ENCODE measurements at places on chromosomes 3 and 15.

- no peak for DNase-seq
Measured at GRCh38 chr3:9231471-9231870, 18.0 kb downstream of the SRGAP3 start.

- DNase-seq, result no peak
Measured at GRCh38 chr3:123789160-123789559, 95.0 kb downstream of the MYLK start.

GRCh38 chr15:93070551-93071296 is 18.3 kb downstream of the RGMA start:
- no peak for DNase-seq

DNA sequence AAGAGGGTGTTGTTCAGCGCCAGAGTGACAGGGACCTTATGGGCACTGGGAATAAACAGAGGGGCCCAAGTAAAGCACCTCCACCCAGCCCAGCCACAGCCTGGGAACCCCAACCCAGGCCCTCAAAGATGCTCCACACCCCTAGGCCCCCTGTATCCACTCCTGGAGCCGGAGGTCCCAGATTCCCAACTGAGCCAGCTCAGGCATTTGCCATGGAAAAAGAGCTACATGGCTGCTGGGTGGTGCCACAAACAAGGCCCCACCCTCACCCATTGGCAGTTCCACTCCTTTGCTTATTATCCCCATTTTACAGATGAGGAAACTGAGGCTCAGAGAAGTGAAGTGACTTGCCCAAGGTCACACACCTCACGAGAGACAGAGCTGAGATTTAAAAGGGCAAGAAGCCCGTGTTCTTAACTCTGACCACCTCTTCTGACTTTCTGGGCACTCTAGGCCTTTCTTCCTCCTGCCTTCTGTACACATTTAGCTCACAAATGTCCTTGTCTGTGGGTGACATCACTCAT is 16.9 kb downstream of the ANPEP start:
- no peak for DNase-seq

- no peak for DNase-seq
Measured at GRCh38 chr3:52086976-52087663, 30.7 kb upstream of the DUSP7 start.

- no peak for DNase-seq
Measured at GRCh38 chr15:95457520-95457919, 873.0 kb upstream of the NR2F2 start.

GRCh38 chr3:17133632-17134545 is 249.1 kb downstream of the PLCL2 start:
- no peak for DNase-seq

DNA sequence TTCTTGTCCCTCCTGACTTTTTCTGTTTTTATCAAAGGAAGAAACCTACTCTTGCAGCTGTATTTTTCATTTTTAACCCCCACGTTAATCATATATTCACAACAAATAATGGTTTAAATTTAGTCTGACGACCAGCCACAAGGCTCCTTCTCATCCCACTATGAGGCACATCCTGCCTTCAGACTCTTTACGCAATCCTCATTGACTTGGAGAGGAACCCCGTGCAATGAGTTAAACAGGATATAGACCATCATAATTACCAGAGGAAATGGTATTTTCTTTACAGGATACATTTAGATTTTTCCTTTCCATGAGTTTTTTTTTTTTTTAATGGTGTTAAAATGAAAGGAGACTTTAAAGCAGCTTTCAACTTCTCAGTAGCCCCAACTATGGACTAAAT is 68.5 kb downstream of the WWTR1 start:
- no peak for DNase-seq

GRCh38 chr3:189978753-189979152 is 141.9 kb downstream of the P3H2 start:
- no peak for DNase-seq

DNA sequence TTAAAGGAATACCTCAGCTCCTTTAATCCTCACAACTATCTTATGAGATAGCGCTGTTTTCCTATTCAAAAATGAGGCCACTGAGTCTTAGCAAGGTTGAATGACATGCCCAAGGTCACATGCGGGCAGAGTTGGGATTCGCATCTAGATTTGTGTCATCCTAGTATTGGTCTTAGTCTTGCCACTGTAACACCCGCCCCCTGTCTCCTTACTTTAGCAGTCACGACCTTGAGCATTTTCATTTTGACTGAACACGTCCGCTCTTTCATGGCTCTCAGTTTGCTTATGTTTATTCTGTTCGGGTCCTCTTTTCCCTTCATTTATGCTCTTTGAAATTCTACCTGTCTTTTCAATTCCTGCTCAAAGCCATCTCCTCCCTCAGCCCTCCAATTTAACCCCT is 112.5 kb upstream of the CADPS start:
- DNase-seq, result no peak

DNA sequence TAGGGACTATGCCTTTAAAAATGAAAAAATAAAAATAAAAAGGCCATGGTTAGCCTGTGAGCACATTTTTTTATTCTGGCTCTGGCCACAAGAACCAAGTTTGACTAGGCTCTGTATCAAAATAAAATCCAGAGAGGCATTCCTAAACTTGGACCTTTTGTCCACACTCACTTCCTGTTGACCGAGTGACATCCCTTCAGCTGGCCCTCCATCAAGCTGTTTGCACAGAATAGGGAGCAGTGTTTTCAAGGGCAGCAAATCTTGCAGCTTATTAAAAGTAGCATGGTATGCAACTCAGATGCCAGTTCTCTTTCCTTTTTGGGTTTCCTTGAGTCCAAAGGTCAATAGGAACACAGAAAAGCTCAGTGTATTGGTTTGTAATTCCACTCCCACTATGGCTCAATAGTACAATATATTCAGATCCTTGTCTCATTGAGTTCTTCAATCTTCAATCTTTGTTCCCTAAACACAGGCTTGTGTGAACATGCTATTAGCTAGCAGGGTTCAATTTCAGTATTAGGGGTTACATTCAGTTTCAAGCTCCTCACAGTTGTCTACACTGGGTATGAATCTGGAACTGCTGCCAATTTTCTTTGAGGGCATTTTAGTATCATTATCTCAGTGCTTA is 244.5 kb downstream of the RBMS3 start:
- no peak for DNase-seq

- DNase-seq, result no peak
Measured at GRCh38 chr15:64774037-64774628, 1.3 kb downstream of the RBPMS2 start.

- DNase-seq, result peak; percentile 36
Measured at GRCh38 chr3:198071602-198072287, 111.7 kb downstream of the LMLN start.

- no peak for DNase-seq
Measured at GRCh38 chr15:71526060-71526820, 284.1 kb upstream of the NR2E3 start.

DNA sequence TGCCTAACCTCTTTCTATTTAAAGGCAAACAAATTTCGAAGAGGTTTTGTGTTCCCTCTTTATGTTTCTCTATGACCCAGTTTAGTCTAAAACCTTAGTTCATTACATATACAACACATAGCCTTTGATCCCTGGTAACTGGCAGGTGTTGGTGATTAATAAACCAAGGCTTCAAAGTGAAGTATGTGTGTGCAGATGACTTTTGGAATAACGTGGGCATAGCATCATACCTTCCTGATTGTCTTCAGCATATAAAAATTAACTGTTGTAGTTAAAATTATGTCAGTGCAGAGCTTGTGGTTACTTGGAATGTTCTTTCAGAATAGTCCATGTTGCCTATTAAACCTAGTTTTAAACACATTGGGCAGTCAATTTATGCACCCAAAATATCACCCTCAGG is 608.3 kb downstream of the ROBO2 start:
- DNase-seq, result no peak

- no peak for DNase-seq
Measured at GRCh38 chr3:12962292-12962691, 110.9 kb downstream of the IQSEC1 start.

DNA sequence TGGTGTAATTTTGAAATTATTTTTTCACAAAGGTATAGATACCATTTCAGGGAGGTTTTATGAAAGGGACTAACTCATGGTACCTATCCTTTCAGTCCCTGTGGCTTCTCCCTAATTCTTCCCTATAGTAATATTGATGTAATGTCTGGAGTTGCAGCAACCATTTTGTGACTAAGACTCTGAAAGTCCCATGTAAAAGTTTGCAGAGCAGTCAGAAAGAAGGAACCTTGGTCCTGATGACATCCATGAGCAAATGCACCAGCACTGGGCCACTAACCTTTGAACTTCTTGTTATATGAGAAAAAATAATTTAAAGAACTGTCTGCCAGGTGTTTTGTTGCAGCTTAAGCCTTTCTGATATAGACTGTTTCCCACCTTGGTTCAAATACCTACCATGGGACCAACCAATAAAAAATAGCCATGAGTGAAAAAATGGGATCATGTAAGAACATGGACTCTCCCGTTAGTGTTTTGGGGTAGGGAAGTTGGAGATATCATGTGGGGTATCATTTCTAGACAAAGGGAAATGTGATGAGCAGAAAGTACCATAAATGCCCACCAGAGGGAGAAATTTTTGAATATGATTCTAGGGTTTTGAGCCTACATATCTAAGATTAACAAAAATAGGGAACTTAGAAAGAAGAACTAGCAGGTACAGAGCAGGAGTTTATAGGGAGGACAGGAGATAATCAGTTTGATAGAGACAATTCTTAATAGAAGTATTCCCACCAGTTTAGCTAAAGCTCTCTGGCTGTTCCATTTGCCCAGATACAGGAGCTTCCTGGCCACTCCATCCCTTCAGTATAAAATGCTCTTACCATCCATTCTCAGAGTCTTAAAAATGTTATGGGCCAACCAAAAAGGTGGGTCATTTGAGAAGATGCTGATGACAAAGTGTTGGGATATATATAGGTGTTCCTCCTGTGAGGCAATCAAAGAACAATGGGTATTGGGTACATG is 3.4 kb upstream of the CPOX start:
- no peak for DNase-seq

- no peak for DNase-seq
Measured at GRCh38 chr15:45064386-45064785, 41.4 kb downstream of the SORD start.

GRCh38 chr15:74790080-74790916 is 8.4 kb downstream of the CSK start:
- DNase-seq, result no peak

DNA sequence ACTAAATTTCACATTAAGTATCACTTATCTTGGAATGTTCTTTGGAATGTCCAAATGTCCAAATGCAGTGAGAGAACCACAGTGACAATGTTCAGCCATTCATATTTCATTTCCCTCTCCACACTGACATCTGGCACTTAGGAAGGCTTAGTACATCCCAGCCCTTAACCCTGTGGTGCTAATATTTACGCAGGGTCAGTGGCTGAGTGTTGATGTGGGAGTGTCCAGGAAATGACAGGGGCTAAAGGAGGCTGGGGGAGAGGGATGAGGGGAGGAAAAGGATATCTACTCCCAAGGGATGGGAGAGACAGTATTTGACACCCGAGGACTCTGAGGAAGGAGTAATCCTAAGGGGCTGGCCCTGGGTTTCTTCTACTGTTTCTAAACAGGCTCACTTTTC is 14.1 kb upstream of the CCR4 start:
- no peak for DNase-seq

GRCh38 chr15:76298986-76299385 is 12.3 kb downstream of the ETFA start:
- no peak for DNase-seq

- no peak for DNase-seq
Measured at GRCh38 chr15:59997070-59997701, 6.9 kb upstream of the FOXB1 start.

GRCh38 chr15:63203451-63204090 is 14.2 kb downstream of the RAB8B start:
- no peak for DNase-seq

- no peak for DNase-seq
Measured at GRCh38 chr3:65996589-65996988, 42.1 kb downstream of the MAGI1 start.

DNA sequence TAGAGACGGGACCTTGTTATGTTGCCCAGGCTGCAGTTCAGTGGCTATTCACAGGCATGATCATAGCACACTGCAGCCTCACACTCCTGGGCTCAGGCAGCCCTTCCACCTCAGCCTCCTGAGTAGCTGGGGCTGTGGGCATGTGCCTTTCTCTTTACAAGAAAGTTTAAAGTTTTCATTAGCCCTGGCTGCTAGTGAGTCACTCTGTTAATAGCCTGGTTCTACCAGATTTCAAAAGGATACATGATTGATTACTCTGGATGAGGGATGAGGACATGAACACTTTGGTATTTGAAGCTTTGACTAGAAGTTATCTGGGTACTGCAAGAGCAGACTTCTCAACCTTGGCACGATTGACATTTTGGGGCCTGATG is 95.1 kb downstream of the DHX36 start:
- DNase-seq, result no peak

- DNase-seq, result no peak
Measured at GRCh38 chr15:75785771-75786574, 57.3 kb upstream of the UBE2Q2 start.

DNA sequence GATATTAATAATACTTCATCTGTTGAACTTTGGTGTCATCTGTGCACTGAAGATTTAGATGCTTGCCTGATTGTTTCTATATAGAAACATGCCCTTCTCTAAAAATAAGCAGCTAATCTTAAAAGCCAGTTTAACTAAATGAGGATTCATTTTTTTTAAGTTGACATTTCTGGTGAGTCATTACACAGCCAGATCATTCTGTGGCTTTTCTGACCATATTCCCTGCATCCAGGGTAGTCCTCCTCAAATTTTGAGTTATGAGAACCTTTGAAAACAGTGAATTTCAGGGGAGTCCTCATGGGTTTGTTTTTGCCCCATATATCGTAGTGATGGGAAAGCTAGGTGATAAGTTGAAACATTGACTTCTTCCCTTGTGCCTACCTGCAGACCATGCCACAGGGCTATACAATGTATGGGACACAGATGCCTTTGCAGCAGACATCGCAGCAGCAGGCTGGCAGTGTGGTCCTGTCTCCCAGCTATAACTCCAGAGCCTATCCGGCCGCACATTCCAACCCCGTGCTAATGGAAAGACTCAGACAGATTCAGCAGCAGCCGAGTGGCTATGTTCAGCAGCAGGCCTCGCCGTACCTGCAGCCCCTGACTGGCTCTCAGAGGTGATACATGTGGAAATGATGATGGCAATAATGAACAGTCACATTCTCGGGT is 26.5 kb upstream of the P2RY12 start:
- no peak for DNase-seq

GRCh38 chr3:171789759-171790505 is 20.4 kb downstream of the PLD1 start:
- no peak for DNase-seq

- no peak for DNase-seq
Measured at GRCh38 chr15:33158366-33158765, 36.1 kb downstream of the FMN1 start.

DNA sequence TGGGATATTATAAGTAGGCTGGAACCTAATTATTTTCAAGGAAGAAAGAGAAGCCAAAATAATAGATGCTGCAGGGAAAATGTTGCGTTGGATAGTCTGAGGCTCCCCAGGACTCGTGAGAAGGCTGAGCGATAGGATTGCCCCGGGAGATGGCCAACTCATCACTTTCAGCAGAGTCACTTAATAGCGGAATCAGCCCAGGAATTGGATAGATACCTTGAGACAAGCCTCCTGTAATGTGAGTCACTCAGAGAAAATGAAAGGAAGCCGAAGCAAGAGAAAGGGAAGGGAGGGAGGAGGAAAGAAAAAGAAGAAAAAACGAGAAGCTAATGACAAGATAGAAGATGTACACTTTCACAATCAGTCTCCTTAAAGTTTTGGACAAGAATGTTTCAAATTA is 94.3 kb downstream of the SQOR start:
- no peak for DNase-seq

Measured in stimulated activated CD4-positive, alpha-beta T cell treated with anti-CD3 and anti-CD28 coated beads, Interleukin-12 subunit alpha, Interleukin-12 subunit beta, amount 100 ng/mL, for 48 hours (primary cell).